ENCODE measurements at places on chromosomes 11 and 22.

GRCh38 chr11:2791139-2791520 lies 91.3 kb upstream of the KCNQ1OT1 start:
- DNase-seq: no peak

- no peak for DNase-seq
These were observed 63.3 kb upstream of the SUSD2 start for GRCh38 chr22:24117942-24118341.

DNA sequence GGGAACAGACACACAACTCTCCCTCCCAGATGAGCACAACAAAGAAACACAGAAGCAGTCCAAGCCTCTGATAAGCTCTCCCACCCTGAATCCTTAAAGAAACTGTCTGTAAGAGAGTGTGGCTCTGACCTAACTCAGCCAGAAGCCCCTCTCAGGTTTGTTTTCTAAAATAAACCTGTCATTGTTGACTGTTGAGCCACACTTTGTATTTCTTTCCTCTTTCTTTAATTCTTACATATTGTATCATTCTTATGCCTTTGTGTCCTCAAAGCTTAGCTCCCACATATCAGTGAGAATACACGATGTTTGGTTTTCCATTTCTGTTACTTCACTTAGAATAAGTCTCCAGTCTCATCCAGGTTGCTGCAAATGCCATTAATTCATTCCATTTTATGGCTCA lies 7.8 kb upstream of the OR8D2 start:
- no peak for DNase-seq

GRCh38 chr22:26445577-26446275 lies 16.7 kb downstream of the ASPHD2 start:
- DNase-seq: no peak

GRCh38 chr22:20578192-20578591 lies 70.8 kb downstream of the MED15 start:
- DNase-seq: no peak

DNA sequence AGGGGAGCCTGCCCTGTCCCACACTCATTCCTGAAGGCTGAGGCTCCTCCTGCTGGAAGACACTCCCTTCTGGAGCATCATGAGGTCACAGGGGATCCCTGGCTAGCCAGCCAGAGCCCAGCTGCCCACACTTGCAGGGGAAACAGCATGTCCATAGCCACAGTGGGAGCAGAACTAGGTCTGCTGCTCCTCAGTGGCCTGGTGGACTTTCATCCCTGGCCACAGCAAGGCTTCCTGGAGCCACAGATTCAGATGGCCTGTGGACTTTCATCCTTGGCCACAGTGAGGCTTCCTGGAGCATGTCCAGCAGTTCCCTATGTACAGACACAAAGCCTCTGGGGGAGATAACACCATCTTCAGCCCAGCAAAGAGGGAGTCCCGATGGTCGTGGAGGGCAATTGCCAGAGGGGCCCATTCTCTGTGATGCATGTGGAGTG lies 5.9 kb upstream of the APOL6 start:
- DNase-seq: no peak

- no peak for DNase-seq
These were observed 27.9 kb upstream of the SUSD2 start for GRCh38 chr22:24153353-24153752.

GRCh38 chr11:112408517-112408916 lies 147.9 kb upstream of the PLET1 start:
- no peak for DNase-seq

DNA sequence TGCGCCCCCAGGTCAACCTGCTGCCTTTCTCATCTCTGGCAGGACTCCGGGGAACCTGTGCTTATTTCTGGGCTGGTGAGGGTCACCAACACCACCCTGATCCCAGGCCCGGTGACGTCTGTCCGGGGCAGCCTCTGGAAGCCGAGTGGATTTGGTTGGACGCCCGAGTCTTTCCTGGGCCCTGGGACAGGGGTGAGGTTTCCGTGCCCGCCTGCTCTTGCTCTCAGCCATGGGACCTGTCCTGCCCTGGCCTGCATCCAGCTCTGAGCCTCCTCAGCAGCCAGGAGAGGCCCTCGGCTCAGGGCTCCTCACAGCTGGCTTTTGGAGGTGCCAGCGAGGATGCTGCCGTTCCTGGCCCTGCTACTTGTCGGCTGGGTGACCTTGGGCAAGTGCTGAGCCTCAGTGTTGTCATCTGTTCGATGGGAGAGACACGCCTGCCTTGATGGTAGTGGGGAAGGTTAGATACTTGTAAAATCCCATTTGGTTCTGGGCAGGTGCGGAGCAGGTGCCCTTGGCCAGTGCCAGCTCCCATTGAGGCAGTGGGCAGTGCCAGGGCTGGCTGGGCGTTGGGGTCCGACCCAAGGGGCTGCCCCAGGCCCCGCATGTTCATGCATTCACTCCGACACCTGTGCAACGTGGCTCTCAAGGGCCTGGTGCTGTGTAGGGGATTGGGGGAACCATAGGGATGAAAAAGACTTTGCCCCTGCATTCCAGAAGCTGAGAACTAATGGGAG lies 58.9 kb upstream of the THY1 start:
- no peak for DNase-seq

GRCh38 chr11:101523634-101524260 lies 60.1 kb downstream of the TRPC6 start:
- no peak for DNase-seq

- no peak for DNase-seq
These were observed 16.2 kb downstream of the MISFA start for GRCh38 chr11:18615628-18616392.
